Activated gamma-delta T cell treated with Interleukin-2 at 50 U/mL for 16 hours (primary cell): ENCODE measurements at places on chromosomes 4 and X.

DNA sequence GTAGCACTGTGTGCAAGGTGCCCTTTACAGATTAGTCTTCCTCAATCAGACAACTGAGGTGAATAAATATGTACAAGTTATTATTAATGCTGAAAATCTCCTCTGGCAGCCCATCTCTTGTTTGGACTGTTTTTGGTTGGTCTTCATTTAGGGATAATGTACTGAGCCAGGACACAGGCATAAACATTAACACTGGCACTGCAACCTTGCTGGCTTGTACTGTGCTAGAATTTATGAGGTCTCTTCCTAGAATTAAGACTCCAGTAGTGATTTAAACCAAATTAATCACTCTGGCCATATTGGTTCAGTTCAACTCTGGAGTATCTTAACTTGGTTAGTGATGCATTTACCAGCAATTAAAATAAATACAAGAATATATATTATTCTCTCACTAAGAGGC, 244.7 kb upstream of the GK2 start:
- DNase-seq, result no peak

GRCh38 chr4:4413806-4414205, 26.9 kb downstream of the NSG1 start:
- DNase-seq, result no peak

- no peak for DNase-seq
Measured at GRCh38 chr4:12689457-12689856, 794.7 kb downstream of the RAB28 start.

DNA sequence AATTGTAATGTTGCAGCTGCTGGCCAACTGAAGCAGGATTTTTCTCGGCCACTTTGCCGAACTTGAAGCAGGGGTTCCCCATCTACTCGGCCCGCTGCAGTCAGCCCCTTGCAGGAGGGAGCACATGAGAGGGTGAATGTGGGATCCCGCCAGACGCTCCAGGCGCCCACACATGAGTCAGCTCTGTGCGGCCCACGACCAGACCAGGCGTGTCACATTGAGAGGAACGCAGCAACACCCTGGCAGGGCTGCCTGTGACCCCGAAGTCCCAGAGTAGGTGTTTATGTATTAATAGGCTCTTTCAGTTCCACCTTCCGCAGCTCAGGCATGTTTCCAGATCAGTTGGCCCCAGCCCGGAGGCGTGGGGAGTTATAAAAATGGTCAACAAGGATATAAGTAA, 344.7 kb upstream of the PABPC4L start:
- no peak for DNase-seq

GRCh38 chrX:41118156-41118555, 32.9 kb downstream of the USP9X start:
- no peak for DNase-seq
